AG08395 (cell line): ENCODE measurements at places on chromosomes 4 and X.

DNA sequence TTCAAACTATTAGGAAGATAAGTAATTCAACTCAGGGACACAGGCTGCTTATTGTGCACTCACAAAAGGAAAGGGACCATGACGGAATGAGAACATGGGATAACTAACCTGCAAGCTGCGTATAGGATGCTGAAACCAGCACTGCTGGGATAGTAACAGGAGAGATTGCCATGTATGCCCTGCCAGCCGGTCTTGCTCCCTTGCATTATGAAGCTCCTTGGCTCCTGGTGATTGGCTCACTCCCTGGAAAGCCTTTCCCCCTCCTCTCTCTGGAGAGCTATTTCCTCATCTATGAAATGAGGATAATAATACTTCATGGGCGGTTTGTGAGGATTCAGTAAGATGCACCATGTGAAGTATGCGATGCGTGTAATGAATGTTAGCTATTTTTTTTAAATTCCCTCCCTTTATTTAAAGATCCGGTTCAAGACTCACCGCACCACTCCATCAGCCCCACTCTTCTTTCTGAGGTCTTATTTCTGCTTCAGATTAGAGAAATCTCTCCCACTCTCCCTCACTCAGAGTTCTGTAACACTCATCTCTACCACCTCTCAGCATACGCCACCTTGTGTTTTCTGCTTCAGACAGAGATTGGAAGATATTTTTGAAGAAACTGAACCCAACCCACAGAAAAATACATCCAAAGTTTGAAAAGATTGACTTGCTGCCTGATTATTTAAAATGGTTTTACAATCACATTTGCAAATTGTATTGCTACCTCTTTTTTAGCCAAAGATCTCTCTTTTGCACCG lies 18.4 kb downstream of the MSMO1 start:
- no peak for DNase-seq

GRCh38 chrX:11434607-11435006 lies 141.4 kb downstream of the AMELX start:
- no peak for DNase-seq

DNA sequence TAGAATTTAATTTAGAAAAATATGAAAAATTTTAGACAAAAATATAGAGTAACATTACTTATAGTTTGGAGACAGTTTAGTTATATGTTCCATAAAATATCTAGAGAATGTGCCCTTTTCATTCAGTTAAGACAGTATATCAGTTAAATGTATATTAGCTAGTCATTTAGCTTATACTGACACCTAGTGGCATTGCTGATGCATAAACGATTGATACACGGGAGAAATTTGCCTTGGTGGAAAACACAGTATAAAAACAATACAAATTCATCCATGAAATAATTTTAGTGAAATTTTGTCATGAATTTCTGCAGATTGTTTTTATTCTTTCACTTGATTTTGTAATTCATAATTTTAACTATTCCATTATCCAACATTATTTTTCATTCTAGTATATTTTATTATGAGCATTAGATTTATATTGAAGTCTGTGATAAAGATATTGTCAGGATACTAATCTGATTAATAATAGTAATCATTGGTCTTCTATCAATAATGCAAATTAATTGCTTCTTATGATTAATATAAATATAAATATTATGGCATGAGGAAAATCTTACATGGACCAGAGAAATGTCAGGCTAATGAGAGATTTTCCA lies 219.0 kb downstream of the TLL1 start:
- peak; percentile 21 for DNase-seq

DNA sequence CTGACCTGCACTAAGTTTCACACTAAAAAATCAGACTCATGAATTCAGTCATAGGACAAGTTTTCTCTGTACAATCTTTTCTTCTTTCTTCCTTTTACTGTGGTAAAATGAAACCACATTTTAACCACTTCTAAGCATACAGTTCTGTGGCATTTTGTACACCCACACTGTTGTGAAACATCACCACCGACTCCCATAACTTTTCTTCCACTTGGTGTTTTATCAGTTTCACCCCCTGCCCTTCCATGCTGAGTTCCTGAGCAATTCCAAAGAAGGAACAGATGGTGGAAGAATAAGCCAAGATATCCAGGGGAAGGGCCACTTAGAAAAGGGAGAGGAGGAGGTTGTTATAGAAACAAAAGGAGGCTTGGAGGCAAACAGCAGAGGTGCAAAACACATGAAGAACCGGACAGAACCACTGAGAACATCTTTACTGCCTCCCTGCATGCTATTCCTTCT lies 22.6 kb downstream of the SLC25A4 start:
- DNase-seq: peak; percentile 18

GRCh38 chr4:60923075-60923474 lies 277.1 kb upstream of the ADGRL3 start:
- no peak for DNase-seq

DNA sequence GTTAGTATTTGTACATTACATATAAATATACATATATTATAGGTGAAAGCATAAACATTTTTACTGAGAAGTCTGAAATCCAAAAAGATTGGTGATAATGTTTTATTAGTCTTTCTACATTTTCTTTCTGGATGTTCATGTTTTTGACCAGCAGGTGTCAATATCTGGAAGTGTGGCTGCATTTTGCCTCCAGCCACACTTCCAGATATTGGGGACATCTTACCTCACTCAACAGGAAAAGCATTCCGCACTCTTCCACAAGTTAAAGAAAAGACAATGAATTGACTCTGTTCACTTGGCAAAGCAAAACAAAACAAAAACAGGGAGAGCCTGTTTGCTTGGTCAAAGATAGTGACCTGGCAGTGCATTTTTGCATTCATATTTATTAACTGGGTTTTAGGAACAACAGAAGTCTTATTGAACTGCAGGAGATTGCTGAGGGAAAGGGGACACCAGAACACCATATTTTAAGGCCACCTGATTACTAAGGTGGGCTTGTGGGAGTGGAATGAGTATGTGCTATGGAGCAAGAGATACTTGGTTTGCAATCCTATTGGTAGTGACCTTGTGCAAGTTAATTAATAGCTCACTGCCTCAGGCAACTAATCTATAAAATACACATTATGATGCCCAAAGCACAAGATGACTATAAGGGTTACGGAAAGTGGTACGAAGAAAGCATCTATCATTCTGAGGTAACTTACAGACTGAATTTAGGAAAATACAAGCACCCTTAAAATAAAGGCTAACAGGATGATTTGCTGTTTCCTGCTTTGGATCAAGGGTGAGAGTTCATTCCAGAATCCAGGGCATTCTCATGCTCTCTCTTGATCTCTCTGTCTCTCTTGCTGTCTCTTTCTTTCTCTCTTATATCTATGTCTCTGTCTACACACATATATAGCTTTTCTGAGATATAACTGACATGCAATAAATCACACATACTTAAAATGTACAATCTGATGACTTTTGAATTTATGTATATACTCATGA lies 389.9 kb upstream of the EMCN start:
- peak; percentile 5 for DNase-seq

GRCh38 chr4:54541426-54542118 lies 116.2 kb upstream of the KIT start:
- peak; percentile 10 for DNase-seq

DNA sequence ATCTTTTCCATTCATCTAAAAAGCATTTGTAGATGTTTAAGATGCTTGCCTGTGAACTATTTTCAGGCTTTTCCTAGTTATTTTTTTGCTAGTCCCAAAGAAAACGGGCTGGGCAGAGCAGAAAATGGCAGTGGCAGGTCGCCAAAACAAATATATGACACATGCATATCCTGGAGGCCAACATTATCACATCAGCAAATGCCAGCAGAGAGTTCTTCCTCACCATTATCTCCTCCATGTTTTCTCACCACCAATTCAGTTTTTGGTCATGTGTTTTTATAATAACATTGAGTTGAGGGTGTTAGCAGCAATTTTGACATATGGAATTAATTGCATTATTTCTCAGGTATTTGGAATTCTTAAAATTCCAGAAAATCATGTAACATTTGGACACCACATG lies 97.9 kb upstream of the EOLA2 start:
- peak; percentile 46 for DNase-seq

GRCh38 chrX:3962511-3963311 lies 249.3 kb upstream of the PRKX start:
- DNase-seq: peak; percentile 7

DNA sequence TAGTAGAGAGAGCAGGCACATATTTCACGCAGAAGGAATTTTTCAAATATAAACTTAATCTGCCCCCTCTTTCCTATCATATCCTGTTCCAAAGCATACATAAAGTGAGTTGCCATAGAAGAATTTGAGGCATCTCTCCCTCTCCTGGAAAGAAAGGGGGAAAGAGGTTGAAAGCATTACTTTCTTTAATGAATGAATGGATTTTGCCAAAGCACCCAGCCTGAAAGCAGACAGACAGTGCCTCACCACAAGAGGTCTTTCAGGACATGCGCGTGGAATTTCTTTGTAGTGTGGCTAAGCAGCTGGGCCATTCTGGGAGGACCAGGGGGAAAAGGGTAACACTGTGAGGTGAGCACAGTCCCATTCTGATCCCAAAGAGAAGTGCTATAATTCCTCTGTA lies 651.4 kb downstream of the IQCM start:
- peak; percentile 66 for DNase-seq

- no peak for DNase-seq
Measured at GRCh38 chr4:145440292-145441007, 41.2 kb upstream of the SMAD1 start.

DNA sequence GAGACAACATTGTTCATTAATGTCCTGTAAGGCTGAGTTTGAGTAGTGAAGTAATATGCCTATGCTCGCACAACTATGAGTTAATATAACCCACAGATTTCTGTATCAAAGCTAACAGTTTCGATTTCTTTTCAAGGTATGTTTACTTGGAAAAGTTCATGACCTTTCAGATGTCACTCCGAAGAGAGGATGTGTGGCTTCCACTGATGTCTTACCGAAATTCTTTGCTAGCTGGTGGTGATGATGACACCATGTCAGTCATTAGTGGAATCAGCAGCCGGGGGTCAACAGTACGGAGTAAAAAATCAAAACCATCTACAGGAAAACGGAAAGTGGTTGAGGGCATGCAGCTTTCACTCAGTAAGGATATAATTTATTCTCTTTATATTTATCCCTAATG lies 124.9 kb downstream of the STAG2 start:
- no peak for DNase-seq

DNA sequence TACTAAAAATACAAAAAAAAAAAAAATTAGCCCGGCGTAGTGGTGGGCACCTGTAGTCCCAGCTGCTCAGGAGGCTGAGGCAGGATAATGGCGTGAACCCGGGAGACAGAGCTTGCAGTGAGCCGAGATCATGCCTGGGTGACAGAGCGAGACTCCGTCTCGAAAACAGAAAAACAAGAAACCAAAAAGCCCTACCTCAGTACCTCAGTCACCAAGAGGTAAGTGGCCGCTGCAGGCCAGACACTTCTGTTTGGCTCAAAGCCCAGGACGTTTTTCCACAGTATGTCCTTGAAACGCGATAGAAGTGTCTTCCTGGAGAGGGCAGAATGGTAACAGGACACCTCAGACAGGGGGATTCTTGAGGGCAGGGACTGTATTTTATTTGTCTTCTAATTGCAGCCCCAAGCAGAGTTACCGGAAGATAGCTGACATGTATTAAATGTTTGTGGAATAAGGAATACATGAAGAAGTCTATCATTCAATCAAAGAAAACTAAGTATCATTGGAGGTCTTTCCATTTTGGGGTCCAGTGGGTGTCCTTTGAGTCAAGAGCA lies 63.6 kb downstream of the CLNK start:
- DNase-seq: no peak

GRCh38 chrX:103101299-103102042 lies 8.5 kb upstream of the NXF3 start:
- DNase-seq: no peak

- DNase-seq: no peak
Measured at GRCh38 chrX:25052798-25053534, 37.2 kb upstream of the ARX start.

GRCh38 chrX:127305013-127305412 lies 485.5 kb downstream of the PRR32 start:
- DNase-seq: no peak

- no peak for DNase-seq
Measured at GRCh38 chr4:128917781-128918180, 108.3 kb downstream of the JADE1 start.
